ENCODE measurements at places on chromosomes 16 and 17.

GRCh38 chr16:25951999-25952398, 260.2 kb downstream of the HS3ST4 start:
- DNase-seq, result no peak

- peak; percentile 62 for DNase-seq
Measured at GRCh38 chr17:75877752-75878173, 618 bp downstream of the TRIM47 start.

DNA sequence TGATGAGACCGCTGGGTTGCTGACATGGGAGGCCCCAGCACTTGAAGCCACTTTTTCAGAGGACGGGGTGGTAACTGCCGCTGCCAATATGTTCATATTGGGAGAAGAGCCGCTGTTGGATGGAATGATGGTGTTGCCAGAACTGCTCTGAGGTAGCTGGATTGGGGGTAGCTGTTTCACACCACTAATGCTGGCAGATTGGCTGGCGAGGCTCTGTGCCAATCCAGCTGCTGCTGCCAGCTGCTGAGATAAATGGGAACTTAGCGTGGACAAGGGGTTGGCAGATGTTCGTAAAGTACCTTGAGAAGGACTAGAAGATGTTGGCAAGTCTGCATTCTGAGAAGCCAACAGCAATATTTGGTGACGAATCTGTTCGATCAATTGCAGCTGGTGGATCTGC, 10.0 kb downstream of the SALL1 start:
- no peak for DNase-seq

DNA sequence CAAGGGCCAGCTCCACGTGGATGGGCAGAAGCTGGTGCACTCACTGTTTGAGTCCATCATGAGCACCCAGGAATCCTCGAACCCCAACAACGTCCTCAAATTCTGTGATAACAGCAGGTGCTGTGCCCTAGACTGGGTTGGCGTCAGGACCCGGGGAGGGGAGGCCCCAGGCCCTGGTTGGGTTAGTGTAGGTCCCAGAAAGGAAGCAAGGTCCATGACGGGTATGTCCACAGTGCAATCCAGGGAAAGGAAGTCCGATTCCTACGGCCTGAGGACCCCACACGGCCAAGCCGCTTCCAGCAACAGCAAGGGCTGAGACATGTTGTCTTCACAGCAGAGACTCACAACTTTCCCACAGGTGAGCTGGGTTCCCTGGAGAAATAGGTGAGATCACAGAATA, 7.2 kb downstream of the PFAS start:
- DNase-seq, result no peak

DNA sequence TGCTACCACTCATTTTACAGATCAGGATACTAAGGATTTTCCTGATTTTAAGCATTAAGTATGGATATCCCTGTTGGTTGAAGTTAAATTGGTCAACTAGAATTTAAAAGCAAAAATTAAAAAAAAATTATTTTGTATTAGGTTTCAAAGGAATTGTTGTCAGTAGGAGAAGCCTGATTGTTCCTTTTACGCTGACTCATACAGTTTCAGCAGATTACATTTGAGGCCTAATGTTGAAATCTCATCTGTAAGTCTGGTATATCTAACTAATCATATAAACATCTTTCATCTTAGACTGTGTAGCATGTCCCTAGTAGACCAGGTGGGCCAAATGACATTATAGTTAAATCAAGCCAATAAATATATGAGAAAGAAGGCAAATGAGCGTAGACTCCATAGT, 83.5 kb downstream of the FTO start:
- DNase-seq, result no peak

DNA sequence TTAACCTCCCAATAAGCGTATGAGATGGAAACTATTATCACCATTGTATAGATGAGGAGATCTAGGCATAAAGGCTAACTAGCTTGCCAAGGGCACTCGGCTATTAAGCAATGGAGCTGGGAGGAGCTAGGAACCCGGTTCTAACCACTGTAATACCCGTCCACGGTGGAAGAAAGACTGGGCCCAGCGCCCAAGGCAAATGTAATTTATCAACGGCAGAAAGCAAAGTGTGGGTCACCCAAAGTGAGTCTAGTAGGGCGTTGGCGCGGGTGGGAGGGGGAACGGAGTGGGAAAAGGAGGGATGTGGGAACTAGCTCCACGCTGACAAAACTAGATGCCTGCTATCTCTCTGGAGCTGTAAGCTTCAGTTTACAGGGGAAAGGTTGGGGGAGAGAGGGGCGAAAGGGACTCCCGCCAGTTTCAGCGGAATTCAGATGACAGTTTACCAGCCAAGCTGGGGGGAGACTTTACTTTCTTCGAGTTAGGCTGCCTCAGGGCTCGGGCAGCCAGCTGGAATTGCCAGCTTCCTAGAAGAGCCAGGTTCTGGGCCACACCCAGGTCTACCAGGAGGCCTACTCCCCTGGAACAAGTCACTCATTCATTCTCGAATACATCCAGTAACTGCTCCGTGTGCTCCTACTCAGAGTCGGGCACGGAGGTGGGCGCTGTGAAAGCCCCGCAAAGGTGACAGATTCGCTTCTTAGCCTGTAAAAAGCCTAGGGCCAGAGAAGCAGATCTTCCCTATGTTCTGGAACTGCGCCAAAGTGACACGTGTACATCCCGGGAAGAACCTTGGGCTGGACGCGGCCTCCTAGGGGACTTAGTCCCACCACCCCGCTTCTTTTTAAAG, 837 bp downstream of the LRRC59 start:
- peak; percentile 81 for DNase-seq
